ENCODE measurements at places on chromosomes 6 and 20. TPM values are rescaled to one million over a fixed set of nuclear protein-coding genes. Genes with fewer than 3 reads are reported as not detected.
A peak's percentile ranks its signal among the peaks of the same experiment; 100 is the strongest.

GRCh38 chr6:23535101-23535500 lies 590.9 kb upstream of the NRSN1 start:
- H3K27me3 ChIP-seq: no peaks in the 10 kb centered on the region
- no peak overlapping the region for H3K27ac ChIP-seq
- no peak for DNase-seq
- no peak overlapping the region for H3K4me3 ChIP-seq

DNA sequence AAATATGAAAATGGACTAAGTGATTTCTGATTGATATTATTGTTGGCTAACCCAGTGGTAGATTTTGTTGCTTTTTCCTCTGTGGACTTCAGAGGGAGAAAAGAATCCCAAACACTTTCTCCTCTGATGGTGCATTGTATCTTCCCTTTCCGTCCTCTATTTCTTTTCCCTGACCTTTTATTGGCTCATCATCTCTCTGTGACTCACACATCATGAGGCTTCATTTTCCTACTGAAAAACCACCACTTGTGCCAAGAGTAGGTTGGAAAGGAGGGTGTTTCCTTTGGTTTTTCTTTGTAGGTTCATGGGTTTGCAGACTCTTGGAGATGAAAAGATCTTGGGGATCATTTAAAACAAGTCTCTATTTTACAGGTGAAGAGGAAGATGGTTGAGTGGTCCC lies 311.7 kb upstream of the JAG1 start:
- no peaks in the 10 kb centered on the region for H3K27me3 ChIP-seq
- H3K36me3 ChIP-seq: no peaks in the 10 kb centered on the region
- no peak overlapping the region for H3K4me3 ChIP-seq

DNA sequence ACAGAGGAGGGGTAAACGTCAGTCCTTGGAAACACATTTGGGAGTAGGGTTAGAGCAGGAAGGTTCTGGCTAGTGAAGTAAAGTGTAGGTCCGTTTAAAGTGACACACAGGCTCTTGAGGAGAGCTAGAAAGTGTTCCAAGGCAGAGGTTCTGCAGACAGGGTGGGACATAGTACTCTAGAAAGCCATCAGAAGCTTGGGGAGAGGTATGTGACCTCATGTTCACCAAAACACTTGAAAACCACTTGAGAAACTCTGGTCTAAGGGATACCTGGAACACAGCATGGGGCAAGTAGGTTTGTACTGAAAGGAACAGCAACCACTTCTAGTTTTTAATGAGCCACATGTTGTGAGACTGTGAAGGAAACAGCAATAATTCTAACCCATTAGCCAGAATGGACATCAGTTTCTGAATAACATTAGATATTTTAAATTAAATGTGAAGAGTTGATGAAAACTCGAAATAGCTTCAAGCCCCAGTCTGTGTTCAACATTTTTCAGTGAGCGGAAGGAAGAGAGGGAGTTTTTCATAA lies 49.0 kb downstream of the SOBP start:
- H3K27me3 ChIP-seq: no peaks in the 10 kb centered on the region
- H3K36me3 ChIP-seq: no peaks in the 10 kb centered on the region
- H3K4me3 ChIP-seq: no peak overlapping the region
- no peak overlapping the region for H3K27ac ChIP-seq
- no peak for DNase-seq

DNA sequence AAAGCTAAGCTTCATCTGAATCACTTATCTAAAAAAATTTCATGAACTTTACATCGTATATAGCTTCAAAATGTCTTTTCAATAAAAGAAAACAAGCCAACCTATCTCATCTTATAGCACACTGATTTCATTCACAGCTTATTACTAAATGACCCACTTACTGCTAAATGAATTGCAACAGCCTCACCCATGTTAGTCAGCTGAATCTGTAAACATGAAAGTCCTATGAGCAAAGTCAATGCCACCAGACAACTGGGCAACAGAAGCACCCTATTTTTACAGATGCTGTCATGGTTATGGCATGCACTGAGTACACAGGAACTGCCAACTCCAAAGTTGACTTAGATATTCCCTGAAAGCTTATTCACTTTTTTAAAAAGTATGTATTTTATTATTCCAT lies 41.2 kb upstream of the DST start:
- peaks cover 9% of the 10 kb centered on the region for H3K4me1 ChIP-seq
- H3K27ac ChIP-seq: peak overlapping the region; percentile 28
- no peak overlapping the region for H3K4me3 ChIP-seq
- DNase-seq: peak; percentile 93
- no peaks in the 10 kb centered on the region for H3K27me3 ChIP-seq

TFAP2A gene
- total RNA-seq: not detected

TRIM26 gene
- total RNA-seq: 22.5 TPM

SPAG4 gene
- total RNA-seq: 8.5 TPM

LHFPL5 gene
- total RNA-seq: not detected

HLA-DRB5 gene
- not detected for total RNA-seq
